Panc1 (cell line): ENCODE measurements at places on chromosomes 6 and 20. TPM values are rescaled to one million over a fixed set of nuclear protein-coding genes. Genes with fewer than 3 reads are reported as not detected.

DNA sequence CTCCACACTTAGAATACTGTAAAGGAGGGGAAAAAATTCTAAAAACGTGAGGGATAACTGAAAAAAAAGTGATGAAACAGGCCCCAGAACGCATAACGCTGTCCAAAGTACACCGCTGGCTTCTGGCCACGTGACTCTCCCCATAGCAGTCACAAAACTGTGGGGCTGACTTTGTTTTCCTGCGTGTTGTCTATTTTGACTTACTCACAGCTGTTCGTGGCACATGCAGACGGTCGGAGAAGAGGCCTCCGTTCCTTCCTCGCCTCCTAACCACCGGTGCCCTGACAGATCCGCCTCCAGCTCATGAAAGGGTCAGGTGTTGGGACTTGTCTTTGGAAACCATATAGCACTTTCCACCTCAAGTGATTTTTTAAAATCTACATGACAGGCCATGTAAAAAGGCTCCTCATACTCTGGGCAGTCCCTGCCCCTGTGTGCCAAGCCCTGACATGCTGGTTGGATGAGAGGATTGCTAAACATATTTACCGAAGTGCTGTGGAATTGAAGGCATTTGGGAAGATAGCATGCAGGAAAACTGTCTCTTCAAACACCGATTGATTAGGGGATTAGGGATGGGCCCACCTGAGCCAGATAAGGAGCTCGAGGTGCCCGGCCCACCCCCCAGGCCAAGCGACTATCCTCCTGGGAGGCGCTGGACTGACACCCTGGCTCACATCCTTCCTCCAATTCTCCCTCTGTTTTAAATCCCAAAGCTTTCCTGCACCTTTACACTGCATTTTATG, 54.8 kb downstream of the DACT2 start:
- no peak for DNase-seq

DNA sequence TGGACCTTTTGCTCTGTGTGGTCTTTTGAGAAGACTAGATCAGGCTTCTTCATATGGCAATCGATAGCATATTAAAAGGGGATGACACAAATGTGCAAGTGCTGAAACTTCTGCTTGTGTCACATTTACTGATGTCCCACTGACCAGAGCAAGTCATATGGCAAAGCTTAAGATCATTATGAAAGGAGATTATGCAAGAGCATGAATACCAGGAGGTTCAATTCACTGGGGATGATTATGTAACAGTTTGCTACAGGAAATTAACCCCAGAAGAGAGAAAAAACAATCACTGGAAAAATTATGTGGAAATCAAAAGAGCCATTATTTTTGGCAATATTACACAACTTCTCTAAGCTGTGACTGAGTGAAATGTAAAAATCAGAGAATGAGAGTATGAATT, 13.7 kb upstream of the PRDM13 start:
- DNase-seq = no peak

- no peak for DNase-seq
Measured at GRCh38 chr20:63574829-63575743, 1.0 kb upstream of the HELZ2 start.

DNA sequence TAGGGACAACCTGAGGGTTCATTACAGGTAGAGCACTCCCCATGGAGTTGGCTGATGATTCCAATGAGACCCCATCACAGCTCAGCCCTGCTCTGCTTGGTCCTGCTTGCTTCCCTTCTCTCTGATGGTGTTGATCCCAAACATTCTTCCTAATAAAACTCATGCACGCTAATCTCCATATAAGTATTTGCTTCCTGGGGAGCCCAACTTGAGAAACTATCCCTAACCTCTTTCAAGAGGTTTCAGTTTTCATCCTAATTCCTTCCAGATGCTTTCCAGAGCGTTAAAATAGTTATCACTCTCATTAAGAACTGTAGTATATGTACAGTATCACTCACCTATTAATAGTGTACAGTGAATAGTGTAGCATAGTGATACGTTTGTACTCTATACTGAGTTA, 68.1 kb downstream of the EPHA7 start:
- DNase-seq = no peak

- DNase-seq = no peak
Measured at GRCh38 chr6:3509336-3509735, 52.5 kb upstream of the SLC22A23 start.

DNA sequence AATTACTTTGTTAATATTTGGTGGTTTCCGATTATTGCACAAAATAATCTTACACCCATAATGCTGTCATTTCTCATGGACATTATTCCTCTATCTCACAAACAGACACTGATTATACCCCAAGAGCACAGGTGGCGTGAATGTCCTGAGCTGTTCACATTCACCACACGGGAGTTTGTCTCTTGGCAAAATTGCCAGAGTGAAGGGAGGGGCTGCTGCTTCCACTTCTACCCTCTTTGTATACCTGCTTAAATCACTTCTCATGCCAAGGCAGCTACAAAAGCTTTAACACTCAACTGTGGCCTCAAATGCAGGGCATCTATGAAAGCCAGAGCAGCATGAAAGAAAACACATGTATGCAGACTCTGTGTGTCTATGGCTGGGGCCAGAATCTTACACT, 41.9 kb upstream of the SLA2 start:
- DNase-seq = no peak

- DNase-seq = no peak
Measured at GRCh38 chr6:158030380-158031300, 49.0 kb downstream of the SYNJ2 start.

GRCh38 chr6:11139051-11139960, 27.8 kb upstream of the ERVFRD-1 start:
- DNase-seq = no peak

- DNase-seq = no peak
Measured at GRCh38 chr6:35804996-35805736, at the start of gene LHFPL5. Gene LHFPL5, plus strand, starts transcription at chr6:35805352. Its CDS starts 319 bp downstream, at chr6:35805671.

DNA sequence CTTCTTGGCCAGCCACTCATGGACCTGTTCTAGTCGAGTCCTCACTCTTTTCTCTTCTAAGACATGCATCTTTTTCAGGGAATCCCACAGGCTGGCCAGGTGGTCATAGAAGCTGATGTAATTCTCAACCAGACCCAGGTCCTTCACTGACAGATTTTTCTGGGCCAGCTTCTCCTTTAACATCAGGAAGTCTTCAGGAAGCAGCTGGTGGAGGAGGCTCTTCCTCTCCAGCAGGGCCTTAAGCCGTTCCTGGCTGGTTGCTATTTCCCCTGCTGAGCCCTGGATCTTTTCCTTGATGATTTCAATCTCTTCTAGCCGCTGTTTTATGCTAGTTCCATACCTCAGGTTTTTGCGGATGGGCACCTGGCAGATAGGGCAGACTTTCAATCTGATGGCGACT, 28.6 kb downstream of the DDX27 start:
- DNase-seq = no peak

GRCh38 chr20:31790401-31790800, 28.8 kb upstream of the MYLK2 start:
- no peak for DNase-seq

DNA sequence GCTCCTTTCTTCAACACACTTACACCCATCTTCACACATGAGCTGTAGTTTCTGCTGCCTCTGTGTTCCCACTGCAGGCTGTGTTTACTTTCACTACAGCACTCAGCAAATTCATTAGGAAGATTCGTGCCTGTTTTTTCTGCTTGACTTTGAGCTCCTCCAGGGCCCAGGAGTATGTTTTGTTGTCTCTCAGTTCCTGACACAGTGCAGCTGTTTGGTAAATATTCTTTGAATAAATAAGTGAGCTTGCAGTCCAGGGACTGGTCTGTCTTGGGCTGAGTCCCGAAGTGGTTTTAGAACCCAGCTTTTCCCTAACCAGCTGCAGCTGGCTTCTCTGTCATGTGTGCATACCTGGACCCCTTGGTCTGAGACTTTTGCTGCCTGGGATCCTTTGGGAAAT, 46.6 kb upstream of the CCN6 start:
- DNase-seq = no peak

GRCh38 chr6:32685603-32686002, 19.1 kb upstream of the HLA-DQB1 start:
- no peak for DNase-seq

DNA sequence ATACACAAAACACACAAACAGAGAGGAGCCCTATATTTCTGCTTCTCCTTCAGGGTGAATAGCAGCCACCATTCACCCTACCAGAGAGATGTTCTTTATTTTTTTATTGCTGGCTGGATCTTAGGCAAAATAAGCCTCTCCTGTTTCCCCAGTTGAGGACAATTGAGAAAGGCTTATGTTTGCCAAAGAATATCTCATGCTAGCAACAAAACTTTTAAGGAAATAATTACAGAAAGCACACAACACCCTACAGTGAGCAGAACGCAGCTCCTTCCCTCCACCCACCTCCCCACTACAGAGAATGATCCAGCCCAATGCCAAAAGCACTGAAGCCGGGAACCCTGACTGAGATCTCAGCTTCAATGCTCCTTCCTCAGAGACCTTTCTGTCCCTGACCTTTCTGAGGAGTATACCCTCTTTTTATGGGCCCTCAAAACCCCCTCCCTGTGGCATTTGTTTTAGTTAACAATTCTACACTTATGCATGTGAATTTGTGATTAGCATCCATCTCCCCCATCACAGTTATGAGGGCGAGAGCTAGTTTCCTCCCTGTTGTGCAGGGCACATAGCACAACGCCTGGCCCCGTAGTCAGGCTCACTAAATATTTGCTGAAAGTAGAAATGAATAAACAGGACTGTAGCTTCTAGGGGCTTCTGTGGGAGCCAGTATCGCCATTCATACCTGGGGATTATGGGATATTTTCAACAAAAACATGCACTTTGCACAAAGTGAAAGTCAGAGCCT, 491.6 kb upstream of the CDH4 start:
- DNase-seq = no peak

DNA sequence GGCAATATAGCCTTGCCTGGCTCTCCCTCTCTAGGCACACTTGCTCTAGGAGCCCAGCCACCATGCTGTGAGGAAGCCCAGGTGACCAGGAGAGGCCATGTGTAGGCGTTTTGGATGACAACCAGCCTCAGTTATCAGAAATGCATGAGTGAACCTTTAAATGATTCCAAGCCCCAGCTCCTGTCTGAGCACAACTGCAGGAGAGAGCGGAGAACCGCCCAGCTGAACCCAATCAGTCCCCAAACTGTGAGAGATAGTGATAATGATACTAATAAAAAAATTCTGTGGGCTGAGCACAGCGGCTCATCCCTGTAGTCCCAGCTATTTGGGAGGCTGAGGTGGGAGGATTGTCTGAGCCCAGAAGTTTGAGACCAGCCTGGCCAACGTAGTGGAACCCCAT, 83.8 kb upstream of the TOX2 start:
- DNase-seq = no peak

GRCh38 chr6:19142275-19142674, 694.9 kb upstream of the ID4 start:
- no peak for DNase-seq

DNA sequence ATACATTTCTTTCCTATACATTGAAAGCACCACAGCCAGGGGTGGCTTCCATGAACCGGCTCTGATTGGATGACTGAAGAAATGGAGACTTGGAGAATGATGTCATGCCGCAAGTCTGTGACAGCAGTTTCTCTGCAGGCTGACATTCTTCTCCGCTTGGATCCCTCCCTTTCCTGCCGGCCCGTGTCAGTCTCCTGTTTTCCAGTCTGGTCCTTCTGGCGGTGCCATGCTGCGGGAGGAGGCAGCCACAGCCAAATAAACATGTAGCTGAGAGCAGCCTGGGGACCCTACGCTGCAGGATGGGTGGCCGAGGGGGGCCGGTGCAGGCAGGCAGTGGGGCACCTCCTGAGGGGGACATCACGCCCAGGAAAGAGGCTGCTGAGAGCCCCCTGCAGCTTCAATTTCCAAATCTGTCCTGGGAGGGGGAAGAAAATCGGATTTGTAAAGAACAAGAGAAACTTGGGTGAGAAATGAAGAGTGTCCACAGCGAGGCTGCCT, 178.0 kb downstream of the TAF4 start:
- no peak for DNase-seq

DNA sequence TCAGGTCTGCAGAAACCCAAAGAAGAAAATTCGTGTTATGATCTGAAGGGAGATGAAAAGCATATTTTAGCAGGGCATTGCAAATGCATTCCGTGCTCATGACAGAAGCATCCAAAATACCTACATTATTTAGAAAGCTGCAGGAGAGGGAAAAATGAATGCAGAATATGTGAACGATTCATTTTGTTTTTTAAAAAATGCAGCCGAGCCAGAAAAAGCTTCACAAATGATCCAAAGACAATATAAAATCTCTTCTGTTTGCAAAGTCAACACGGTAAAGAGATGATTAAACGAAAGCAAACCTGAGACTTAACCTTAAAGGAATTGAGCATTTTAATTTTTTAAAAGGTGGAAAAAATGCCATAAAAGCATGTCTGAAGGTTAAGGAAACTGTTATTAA, 136.1 kb upstream of the SULF2 start:
- no peak for DNase-seq

GRCh38 chr6:14348389-14348788, 230.8 kb downstream of the CD83 start:
- no peak for DNase-seq

DNA sequence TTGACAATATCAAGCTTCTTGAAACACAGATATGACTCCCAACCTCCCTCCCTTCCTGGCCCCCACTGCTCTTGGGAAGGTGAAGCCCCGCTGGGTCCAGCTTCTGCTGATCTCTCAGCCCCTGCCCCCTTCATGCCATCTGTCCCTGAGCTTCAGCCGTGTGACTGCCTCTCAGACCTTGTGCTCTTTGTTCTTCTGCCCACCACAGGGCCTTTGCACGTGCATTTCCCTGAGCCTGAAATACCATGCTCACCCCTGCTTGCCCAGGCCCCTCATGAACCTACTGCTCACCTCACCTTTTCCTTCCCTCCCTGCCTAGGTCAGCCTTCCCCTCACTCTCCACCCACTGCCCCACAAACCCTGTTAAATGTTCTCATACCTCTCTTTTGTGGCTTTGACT, 241.7 kb upstream of the PMEPA1 start:
- DNase-seq = no peak

UBE2C gene
- 173 TPM for total RNA-seq

GGT7 gene
- total RNA-seq = 11.5 TPM

KIF25 gene
- 0.44 TPM for total RNA-seq

ID4 gene
- 0.10 TPM for total RNA-seq

TP53TG5 gene
- not detected for total RNA-seq

ARG1 gene
- total RNA-seq = not detected
